Common myeloid progenitor, CD34-positive (primary cell): ENCODE measurements at places on chromosomes 16 and 17.

GRCh38 chr17:78458091-78458490, 79.6 kb downstream of the PGS1 start:
- no peak for DNase-seq

DNA sequence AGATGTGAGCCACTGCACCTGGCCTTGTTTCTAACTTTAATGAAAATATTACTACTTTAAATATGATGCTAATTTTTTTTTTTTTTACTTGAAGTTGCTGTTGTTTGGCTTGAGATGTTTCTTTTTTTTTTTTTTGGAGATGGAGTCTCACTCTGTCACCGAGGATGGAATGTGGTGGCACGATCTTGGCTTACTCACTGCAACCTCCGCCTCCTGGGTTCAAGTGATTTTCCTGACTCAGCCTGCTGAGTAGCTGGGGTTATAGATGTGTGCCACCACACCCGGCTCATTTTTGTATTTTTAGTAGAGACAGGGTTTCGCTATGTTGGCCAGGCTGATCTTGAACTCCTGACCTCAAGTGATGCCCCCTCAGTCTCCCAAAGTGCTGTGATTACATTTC, 23.6 kb downstream of the IGSF6 start:
- DNase-seq, result no peak

GRCh38 chr17:39099663-39100286, 51.7 kb downstream of the PLXDC1 start:
- no peak for DNase-seq

GRCh38 chr17:20203761-20204263, 194.7 kb downstream of the SPECC1 start:
- no peak for DNase-seq

DNA sequence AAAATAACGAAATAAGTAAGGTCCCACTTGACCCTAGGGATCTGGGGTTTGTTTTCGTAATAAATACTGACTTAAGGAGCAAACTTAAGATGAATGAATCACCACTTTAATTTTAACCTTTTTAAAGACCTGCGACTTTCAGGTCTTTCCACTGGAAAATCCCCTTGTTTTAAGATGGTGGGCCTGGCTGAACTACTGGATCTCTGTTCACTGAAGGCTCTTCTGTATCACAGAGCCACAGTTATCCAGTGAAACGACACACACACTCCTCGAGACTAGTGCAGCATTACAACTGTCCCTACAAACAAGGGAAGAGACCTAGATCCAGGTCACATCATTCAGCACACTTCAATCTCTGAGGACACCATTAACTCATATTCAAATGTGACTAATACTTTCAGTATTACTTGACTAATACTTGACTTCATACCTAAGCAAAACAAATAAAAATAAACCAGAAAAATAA, 299.0 kb downstream of the CEP112 start:
- no peak for DNase-seq

DNA sequence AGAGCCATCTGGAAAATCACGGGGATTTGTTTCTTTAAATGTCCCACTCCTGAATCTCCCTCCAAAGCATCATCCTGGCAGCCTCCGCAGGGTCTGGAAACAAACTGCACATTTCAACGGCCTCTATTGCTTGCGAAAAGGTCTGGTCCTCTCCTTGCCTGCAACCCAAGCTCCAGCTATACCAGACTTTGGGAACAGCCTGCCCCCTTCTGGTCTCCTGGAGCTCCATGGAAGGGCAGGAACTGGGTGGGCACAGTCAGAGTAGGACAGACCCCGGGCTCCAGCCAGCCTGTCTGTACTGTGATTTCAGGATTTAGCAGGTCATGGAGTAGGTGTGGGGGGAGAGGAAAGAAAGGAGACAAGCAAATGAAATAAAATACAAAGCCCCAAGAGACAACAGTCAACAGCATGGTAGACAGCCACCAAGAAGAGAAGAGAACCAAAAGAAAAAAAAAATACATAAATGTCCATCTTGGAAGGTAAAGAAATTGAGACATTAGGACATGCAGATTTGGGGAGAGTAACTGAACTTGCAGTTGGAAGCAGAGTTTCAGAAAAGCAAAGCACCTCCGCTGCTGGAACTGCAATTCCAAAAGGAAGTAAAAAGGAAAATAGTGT, 2.7 kb downstream of the XYLT1 start:
- DNase-seq, result peak; percentile 58

DNA sequence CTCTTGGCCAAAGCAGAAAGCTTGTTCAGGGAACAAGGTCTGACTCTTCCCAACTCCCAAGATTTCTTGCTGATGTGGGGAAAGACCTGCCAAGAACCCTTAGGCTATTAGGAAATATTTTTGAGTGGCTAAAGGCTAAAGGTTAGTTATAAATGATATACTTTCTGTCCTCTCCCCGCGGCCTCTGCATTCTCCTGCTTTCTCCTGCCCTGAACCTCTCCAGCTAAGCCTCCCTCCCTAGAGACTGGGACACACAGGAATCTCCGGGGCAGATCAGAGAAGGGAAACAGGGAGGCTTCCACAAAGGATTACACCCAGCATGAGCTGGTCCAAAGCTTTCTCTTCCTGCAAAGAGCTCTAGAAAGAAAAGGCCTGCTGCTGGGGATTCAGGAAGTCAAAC, 2.3 kb downstream of the SLC43A2 start:
- DNase-seq, result no peak

DNA sequence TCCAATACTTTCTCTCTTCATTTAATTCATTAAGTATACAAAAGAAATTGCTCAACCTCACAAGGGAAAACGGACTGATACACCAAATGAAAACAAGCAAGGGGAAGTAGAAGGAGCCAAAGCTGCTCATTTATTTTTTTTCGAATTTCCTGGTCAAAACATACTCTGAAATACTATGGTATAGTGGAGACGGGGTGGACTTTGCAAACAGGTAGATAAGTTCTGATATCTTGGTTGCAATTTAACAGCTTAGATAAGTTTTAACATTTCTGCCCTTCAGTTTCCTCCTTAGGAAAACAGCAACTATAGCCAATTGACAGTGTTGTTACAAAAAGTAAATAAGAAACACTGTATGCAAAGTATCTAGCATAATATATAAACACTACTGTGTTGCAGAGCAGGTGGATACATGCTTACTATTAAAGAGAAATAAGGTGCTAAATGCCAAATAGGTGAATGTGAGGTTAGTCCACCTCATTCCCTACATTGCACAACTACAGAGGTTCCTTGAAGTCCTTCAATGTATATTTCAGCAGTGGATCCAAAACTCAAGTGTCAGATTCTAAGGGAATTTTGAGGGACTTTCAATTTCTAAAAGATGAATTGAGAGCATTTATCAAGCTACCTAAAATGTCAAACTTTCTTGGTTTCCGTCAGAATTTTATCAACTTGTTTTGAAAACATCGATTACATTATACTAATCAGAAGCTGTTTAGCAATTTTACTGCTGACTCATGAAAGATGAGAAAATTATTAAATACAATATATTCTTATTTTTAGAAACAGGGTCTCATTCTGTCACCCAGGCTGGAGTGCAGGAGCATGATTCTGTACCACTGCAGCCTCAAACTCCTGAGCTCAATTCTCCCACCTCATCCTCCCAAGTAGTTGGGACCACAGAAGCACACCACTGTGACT, 11.0 kb downstream of the CCDC47 start:
- DNase-seq, result no peak

- no peak for DNase-seq
Observed at GRCh38 chr16:46822270-46822669, 8.7 kb downstream of the C16orf87 start.

DNA sequence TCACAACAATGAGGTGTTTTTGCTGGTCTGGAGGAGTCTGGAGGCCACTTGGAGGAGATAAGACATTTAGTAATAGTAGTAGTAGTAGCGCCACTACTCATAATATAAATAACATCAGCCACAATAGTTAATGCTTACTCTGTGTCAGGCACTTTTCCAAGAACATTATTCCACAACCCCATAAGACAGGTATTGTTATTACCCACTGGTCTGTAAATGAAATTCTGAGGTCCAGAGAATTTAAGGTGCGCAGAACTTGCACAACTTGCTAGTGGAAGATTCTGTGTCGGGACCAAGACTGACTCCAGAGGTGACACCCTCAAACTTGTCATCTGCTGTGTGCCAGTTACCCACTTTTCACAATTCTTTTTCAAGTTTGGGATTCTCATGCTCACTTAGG, 106.5 kb downstream of the MRM1 start:
- no peak for DNase-seq

GRCh38 chr16:84103678-84104077, 13.1 kb downstream of the MBTPS1 start:
- no peak for DNase-seq

- no peak for DNase-seq
Observed at GRCh38 chr16:54504372-54504771, 217.8 kb upstream of the IRX3 start.

GRCh38 chr16:19168371-19169081, 486 bp downstream of the SYT17 start:
- DNase-seq, result peak; percentile 24

GRCh38 chr16:57134982-57135381, 42.6 kb downstream of the CPNE2 start:
- no peak for DNase-seq

DNA sequence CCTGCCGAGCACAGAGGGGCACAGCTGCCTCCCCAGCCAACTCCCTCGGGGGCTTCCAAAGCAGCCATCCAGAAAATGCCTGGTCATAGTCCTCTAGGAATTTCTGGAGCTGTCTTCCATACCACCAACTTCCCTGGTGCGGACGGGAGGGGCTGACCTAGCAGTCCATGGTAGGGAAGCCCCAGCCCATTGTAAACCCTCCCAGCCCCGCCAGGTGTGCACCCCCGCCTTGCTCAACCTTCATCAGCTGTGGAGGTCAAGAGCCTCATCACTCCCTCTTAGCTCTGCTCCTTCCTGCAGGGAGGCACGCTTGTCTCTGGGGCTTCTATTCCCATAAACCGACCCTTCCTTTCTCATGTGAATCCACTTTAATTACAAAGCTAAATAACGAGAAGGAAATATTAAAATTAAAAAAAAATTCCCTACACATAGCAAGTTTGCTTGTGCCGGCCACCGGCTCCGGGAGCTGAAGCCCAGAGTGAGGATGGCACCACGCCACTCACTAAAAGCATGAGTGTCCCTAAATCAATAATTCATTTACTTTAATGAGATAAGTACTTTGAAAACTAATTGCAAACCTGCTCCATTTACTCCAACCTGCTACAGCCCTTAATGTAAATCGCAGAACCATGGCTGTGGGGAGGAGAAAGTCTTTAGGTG, 181.4 kb downstream of the ENGASE start:
- DNase-seq, result no peak

DNA sequence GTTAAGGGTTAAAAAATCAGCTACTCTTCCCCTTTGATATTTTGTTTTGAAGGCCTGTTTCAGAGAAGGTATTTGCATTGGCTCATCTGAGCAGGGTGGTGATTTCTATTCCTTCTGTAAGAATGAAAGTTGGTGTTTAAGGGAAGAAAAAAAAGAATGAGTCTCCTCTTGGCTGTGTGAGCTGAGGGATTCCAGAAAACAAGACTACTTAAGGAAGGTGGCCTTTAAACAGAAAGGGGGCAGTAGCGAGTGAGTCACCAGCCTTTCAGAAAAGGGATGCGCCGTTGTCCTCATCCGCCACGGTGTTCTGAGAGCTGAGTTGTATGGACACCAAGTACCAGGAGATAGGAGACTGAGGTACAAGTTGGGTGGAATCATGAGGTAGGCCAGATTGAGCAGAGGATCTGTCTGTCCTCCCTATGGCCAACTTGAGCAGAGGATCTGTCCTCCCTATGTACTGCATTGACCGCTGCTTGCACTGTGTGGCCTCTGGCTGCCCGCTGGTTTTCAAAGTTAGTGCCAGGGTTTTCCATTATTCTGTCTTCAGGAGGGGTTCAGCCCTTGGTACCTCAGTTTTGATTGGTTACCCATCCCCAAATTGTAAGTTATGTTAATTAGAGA, 8.2 kb downstream of the PRKCA start:
- DNase-seq, result no peak

DNA sequence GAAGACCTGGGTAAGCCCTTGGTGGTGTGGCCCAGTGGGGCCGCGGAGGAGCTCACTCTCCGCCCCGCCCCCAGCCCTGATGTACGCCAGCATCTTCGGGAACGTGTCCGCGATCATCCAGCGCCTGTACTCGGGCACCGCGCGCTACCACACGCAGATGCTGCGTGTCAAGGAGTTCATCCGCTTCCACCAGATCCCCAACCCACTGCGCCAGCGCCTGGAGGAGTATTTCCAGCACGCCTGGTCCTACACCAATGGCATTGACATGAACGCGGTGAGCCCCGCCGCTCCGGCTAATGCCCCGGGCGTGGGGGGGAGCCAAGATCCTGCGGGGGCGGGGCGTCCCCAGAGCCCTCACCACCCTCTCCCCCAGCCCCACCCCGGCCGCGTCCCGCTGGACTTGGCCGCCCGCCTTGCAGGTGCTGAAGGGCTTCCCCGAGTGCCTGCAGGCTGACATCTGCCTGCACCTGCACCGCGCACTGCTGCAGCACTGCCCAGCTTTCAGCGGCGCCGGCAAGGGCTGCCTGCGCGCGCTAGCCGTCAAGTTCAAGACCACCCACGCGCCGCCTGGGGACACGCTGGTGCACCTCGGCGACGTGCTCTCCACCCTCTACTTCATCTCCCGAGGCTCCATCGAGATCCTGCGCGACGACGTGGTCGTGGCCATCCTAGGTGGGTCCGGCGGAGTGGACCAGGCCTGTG, 12.1 kb upstream of the DCAF7 start:
- peak; percentile 43 for DNase-seq

GRCh38 chr16:23771027-23771426, 16.2 kb downstream of the CHP2 start:
- no peak for DNase-seq

GRCh38 chr17:47703191-47703591, 9.2 kb downstream of the TBKBP1 start:
- peak; percentile 63 for DNase-seq

GRCh38 chr17:10875984-10876555, 38.2 kb upstream of the PIRT start:
- peak; percentile 23 for DNase-seq

DNA sequence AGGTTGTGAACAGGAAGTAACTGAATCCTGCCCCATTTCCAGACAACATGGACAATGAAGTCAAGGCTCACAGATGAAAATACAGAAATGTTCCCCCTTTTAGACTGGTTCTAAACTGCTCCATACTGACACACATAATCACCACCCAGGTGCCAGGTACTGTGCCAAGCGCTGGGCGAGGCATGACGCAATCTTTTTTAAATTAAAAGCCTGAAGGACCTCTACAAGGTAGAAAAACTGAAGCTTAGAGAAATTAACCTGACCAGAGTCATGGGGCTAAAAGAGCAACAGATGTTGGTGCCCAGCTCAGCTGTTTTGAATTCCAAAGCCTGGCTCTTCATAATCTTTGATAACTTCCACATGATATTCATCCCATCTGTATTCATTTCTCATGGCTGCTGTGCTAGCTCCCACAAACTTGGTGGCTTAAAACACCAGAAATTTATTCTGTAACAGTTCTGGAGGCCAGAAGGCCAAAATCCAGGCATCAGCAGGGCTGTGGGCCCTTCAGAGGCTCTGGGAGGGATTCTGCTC, 4.9 kb upstream of the RAB11FIP4 start:
- DNase-seq, result no peak

- DNase-seq, result no peak
Observed at GRCh38 chr16:78317564-78318240, 218.2 kb downstream of the WWOX start.
